ENCODE measurements at places on chromosomes 13 and 19.

DNA sequence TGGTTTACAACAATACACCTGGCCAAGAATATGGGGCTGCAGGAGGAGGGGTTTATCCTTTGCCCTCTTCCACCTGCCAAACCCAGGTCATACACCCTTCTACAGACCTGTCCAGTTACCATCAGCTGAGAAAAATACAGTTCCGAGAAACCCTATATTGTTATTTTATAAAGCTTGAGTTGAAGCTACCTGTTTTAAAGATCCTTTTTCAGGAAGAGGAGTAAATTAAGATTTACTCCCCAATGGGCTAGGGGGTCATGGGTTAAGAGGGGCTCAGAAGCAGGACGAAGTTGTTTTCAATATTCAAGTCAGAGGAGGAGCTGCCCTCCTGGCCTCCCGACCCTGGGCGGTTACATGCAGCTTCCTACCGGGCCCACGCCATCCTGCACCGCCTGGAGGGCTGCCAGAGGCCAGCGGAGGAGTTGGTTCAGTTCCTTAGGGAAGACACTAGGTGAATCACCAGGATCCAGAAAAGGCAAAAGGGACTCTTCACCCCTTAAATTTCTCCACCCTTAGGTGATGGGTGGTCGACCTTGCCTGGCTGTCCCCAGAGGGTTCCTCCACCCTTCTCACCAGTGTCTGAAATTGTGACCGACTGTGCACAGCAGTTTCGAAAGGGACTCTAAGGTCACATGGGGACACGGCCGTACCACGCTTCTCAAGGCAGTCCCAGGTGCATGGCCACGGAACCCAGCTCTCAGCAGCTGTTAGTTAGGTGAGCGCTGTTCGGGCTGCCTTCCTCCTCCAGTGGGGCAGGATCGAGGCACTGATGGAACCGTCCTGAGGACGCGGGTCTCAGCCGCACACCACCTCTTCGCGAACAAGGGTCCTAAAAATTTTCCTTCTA, 1.2 kb downstream of the GJB2 start:
- no peak for DNase-seq

- DNase-seq = no peak
Observed at GRCh38 chr19:40578442-40578908, 1.8 kb downstream of the SHKBP1 start.

- DNase-seq = no peak
Observed at GRCh38 chr13:81318231-81319019, 977.5 kb upstream of the SPRY2 start.

DNA sequence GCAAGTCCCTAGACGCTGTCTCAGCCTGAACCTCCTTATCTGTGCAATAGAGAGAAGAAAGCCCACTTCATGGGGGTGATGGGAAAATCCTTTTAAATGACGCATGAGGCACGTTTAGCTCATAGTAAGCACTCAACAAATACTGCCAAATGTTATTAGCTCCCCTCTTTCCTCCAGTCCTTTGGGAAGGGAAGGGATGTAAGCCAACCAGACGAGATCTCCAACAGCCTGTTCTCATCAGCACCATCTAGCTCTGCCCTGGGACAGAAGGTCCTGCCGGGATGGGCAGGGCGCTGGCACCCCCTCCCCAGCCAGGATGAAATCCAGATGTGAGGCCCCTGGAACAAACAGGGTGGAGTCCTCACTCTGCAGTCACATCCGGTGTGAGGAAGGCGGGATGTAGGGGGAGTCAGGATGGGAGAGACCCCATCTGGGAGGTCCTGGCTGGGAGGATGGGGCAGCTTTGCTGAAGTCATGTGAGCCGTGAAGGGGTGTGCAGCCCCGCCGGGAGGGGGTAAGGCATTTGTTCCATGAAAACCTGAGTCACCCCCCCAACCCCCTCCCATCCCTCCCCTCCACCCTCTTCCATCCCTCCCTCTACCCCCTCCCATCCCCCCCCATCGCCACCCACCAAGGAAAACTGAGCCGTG, 4.6 kb downstream of the S1PR2 start:
- no peak for DNase-seq

DNA sequence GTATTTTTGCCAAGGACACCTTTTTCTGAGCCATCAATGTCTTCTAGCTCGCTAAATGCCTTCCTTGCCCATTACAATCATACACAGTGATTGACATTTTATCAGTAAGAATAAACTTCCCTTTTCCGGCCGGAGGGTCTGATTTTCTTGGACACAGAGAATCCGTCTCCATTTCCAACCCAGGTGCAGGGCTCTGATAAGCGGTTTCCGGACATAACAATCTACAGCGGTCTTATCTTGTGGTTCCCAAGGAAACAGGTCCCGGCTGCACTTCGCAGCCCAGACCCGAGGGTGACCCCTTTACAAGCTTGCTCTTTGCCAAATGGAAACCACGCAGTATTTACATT, 5.1 kb upstream of the ZNF77 start:
- no peak for DNase-seq

GRCh38 chr13:32036757-32037156, 5.2 kb downstream of the FRY start:
- no peak for DNase-seq

- no peak for DNase-seq
Observed at GRCh38 chr13:112957295-112957677, 11.7 kb upstream of the MCF2L start.

GRCh38 chr13:26502826-26503225, 54.7 kb upstream of the WASF3 start:
- peak; percentile 16 for DNase-seq

GRCh38 chr13:91988331-91988730, 589.9 kb downstream of the GPC5 start:
- no peak for DNase-seq

- DNase-seq = no peak
Observed at GRCh38 chr19:32068793-32069192, 276.6 kb upstream of the ZNF507 start.

- no peak for DNase-seq
Observed at GRCh38 chr13:83151308-83151660, 731.0 kb downstream of the SLITRK1 start.

DNA sequence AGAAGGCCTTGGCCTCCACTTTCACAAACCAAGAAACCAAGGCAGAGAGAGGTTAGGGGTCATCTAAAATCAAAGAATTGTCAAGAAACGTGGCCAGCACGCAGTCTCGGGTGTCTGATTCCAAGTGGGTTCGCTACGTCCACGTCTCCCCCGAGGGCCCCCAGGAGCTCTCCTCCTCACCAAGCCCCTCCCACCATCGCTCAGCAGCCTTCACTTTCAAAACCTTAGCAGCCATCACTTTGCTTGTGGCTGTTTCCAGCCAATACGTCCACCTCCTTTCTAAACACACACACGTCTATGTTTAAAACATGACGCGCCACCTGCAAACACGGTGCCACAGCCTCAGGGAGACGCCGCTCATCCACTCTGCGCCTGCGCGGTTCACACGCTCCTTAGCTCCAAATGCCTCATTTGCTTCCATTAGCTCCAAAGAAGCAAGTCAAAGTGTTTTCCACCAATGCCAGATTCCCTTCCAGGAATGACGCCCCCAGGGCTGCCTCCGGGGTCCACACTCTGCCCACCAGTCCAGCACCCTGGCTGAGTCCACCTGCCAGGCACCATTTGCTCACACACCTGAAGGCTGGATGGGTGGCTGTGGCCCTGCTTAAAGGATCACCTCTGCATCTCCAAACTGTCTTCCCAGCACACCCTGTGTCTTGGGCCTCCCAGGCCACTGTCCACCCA, 5.5 kb downstream of the RASA3 start:
- DNase-seq = no peak

- DNase-seq = no peak
Observed at GRCh38 chr13:64688893-64689677, 2541.1 kb downstream of the PCDH9 start.

DNA sequence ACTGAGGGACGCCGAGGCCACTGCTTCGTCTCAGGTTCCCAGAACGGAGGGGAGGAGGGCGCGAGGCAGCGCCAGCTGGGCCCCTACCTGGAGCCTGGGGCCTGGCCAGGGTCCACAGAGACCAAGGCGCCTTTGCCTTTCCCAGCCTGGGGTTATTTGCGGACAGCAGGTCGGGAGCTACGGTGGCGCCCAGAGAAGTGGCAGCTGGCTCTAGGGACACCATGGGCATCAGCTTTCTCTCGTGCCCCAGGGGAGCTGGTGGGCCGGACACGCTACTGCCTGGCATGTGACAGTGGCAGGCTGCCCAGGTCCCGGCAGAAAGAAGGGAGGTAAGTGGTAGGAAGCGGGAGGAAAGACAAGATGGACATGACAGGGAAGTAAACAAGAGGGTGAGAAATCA, 19.0 kb downstream of the AKT2 start:
- DNase-seq = no peak

DNA sequence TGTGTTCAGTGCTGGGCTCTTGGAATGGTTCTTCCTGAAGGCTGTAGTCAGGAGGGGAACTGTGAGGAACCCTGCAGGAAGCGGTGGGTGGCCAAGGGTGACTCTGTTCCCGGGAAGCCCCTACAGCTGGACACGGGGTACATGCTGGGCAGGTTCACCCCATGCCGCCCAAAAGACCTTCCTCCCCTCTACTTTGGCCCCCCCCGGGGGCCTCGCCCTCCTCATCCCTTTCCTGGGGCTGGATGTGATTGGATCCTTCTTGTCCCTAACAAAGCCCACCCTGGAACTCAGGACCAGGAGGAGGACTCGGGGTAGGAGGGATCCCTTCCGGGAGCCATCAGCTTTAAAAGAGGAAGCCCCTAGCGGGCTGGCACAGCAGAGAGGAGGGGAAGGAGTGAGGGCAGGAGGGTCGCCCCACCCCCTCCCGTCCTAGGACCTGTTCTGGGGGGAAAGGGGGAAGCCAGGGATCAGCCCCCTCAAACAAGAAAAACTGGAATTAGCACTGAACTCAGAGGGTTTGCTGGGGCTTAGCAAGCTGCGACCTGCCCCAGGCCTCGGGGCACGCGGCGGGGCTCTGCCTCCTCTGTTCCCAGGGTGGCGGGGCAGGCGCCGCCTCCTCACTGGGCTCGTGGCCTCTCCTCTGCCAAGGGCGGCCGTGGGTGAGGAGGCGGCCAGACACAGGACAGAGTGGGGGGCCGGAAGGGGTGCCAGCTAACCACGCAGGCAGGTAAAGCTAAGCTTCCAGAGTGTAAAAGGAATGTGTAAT, 4.0 kb downstream of the CEBPA start:
- DNase-seq = no peak

DNA sequence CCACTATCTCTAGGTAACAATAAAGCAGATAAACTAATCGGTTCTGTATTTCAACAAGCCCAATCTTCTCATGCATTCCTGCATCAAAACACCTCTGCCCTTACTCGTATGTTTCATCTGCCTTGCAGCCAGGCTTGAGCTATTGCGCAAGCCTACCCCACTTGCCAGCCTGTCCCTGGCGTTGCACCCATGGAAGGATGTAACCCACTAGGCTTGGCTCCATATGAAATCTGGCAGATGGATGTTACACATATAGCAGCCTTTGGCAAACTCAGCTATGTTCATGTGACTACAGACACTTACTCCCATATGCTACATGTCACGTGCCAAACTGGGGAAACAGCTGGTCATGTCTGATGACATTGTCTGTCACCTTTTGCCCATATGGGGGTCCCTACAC, 11.9 kb upstream of the ZNF549 start:
- no peak for DNase-seq

DNA sequence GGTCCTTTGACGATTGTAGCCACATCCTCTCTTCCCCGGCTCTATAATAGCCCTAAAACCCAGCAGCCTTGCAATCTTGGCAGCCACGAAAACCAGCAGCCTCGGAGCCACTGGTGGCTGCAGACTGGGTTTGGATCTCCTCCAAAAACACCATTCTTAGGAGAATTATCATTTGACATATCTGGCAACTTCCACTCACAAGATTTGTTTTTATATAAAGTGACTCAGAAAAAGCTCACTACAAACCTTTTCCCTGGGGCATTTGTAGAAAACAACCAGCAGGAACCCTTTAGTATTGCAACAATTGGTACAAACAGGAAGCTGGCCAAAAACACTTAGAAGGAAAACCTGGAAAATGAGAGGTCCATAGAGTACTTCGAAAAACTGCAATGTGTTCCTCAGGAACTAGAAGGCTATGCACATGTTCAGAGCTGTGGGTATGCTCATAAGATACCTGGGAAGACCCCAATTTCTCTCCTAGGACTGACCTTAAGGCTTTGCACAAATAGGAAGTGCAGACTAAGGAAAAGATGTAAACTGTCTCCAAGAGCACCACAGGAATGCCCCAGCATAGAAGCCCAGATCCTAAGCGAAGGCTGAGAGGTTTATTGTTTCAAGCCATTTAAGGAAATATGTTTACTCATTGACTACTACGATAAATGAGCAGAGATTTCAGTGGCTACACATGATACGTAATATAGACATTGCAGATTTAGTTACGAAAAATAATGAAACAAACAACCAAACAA, 71.2 kb downstream of the MYO16 start:
- no peak for DNase-seq

DNA sequence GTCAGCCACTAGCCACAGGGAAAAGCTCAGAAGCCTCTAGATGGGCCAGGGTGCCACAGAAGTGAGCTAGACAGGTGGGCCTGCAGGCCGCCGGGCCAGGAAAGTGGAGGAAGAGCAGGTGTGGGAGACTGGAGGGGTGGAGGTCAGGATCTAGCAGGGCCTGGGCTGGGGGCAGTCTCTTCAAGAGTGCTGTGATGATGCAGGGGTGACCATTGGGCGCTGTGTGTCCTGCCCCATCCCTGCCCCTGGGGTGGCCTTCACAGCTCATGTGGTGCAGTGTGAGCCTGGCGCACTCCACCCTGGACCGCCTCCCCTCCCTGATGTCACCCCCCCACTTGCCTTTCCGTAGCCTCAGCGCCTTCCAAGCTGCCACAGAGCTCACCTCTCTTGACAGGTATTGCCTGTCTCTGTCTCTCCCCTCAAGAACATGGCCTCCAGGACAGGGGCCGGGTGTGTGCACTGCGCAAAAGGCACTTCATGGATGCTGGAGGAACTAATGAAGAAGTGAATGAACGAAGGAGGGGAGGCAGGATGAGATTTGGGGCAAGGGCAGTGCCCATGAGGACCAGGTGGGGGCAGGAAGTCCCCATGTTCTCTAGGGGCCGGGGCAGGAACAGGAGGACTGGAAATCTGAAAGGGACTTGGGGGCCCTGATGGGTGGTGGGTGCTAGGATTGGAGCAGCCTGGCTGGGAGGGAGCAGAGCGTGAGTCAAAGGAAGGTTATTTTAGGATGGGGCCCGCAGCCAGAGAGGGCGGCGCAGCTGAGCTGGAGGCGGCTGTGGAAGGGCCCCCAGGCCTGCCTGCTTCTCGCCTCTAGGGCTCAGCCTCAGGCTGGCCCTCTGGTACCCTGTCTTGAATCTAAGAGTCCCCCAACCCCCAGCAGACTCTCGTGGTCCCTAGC, 6.6 kb downstream of the SSBP4 start:
- DNase-seq = no peak

- DNase-seq = no peak
Observed at GRCh38 chr13:20988033-20988908, 73.1 kb downstream of the LATS2 start.

DNA sequence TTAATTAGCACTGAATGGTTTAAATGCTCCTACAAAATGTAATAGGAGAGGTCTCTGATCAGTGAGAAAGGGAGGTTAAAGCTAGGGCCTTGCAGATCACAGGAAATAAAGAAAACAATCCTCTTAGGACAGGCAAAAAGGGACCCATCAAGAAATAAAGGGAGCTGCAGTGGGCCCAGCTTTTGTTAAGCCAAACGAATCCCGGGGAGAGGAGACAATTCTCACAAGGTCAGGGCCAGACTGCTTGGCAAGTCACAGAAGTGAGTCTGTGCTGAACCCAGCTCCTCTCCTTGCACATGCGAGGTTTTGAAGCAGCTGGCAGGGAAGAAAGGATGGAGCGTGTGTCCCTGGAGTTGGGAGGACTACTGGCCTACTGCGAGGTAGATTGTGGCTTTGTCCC, 285.8 kb downstream of the COG6 start:
- DNase-seq = no peak
